ENCODE measurements at places on chromosomes 13 and 19.

DNA sequence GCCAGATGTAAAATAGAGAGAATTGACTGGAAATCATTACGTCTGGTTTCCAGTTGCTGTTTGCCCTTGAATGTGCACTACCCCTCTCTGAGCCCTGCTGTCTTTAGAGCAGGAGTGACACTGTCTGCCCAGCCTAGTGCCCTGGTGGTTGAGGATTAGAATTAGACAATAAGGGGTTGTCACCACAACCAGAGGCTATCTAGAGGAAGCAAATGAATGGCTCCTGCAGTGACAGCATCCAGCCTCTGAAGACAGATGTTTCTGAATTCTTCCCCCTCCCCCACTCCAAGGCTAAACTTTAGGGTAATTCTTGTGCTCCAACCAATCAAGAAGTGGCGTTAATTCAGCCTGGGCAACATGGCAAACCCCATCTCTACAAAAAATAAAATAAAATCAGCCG, 2.0 kb downstream of the RAB8A start:
- no peak for DNase-seq

DNA sequence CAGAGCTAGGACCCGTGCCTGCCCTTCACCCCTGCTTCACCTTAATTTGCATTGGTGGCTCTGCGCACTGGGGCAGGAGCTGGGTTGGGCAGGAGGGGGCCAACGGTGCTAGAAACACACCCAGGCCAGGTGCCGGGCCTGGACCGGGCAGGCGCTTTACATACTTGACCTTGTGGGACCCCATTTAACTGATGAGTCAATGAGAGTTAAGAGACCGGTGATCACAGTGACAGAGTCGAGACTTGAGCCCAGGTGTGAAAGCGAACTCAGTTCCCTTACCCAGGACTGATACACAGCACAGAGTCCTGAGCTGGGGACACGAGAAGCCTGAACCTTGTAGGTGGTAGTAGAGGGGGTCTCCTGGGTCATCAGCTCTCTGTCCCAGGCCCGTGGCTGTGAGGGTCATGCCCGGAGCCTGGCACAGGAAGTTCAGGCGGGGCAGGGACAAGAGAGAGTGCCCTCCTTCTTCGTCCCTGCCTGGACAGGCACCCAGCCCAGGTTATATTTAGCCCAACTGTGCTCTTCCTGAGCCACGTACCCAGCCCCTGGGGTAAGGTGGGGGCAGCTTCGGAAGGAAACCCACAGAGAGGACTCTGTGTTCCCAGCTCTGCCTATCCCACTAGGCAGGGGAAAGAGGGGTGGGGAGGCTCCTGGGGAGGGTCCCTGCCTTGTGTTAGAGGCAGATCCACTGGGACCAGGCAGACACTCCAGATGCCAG, 1.9 kb downstream of the PRX start:
- DNase-seq, result no peak

DNA sequence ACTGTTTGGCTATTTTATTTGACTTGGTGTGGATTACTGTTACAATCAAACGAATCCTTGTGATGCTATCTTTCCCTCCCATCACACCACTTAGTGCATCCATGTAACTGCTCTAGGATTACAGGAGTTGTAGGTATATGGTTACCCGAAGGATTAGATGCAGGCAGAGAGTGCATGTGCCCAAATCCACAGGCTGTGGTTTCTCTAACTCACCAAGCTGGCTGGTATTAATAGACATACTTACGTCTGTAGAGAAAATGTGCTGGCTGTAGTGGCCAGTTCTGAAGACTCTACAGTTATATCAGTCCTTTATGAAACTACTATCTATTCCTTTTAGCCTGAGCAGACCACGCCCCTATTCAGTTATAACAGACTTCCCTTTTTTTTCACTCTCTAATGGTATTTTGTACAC, 1.1 kb upstream of the HMGB1 start:
- no peak for DNase-seq

GRCh38 chr13:46490129-46490528, 62.8 kb upstream of the LRCH1 start:
- DNase-seq, result no peak

DNA sequence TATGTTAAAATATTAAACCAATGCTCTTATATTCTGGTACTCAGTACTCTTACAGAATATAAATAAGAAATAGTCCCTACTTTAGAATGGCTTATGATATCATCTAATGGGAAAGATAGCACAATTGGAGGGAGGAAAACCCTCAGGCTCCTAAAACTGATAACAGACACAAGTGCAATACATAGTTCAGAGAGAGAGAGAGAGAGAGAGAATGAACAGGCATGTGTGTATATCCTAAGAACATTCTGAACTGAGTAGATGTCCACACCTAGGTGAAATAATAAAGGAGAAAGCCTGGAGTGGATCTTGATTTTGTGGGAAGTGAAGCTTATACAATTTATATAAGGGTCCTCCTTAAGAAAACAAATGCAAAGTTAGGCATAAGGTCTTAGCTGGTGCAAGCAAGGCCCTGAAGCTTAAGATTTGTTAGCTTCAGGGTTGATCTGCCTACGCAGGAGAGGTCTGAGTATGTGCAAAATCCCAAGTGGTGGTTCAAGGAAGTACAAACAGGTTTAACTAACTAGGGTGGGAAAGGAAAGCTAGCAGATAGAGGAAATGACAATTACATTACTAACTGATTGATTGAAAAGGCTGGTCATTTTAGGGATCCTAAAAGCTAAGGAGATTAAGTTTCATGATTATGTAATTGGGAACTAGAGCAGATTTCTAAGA, 53.3 kb downstream of the SOX21 start:
- DNase-seq, result no peak

DNA sequence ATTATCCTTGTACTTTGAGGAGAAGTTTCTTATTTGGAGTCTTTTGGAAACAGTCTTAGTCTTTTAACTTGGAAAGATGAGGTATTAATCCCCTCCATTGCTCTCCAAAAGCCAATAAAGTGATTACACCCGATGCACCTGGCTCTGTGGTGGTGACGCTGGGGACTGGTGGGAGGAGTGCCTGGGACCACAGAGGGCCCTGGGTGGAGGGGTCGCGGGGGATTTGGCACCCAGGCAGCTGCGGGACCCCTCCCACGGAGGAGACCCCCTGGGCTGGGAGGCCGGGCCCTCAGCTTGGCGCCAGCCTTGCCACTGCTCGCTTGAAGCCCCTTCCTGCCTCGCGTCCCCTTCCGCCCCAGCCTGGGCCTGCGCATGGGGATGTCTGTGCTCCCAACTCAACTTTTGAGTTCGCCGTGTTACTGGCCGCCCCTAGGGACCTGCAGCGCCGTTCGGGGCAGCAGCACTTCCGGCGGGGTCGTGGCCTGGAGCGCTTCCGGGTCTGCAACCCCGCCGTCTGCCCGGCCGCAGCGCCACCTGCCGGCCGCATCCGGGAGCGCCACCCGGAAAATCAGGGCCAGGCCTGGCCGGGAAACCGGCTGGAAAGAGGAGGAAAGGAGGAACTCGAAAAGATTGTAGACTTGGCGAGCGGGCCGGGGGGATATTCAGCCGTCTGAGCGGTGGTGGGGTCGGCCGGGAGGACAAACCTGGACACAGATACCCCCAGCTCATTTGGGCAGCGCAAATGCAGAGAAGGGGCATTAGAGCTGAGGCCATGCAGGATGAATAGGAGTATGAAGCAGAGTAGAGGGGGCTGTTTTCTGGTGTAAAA, 8.4 kb downstream of the PEAK3 start:
- peak; percentile 75 for DNase-seq
